ENCODE measurements at places on chromosomes 16 and 17. TPM values are rescaled to one million over a fixed set of nuclear protein-coding genes. Genes with fewer than 3 reads are reported as not detected.

Gene ZFHX3
- 11.7 TPM for total RNA-seq

Gene ADAD2
- total RNA-seq: not detected

Gene NACA2
- not detected for total RNA-seq

Gene SULT1A2
- total RNA-seq: not detected

Gene CLEC18A
- 0.65 TPM for total RNA-seq

Gene FBXL19
- 18.6 TPM for total RNA-seq

Gene ENKD1
- total RNA-seq: 20.8 TPM

Gene PIP4K2B
- 81.0 TPM for total RNA-seq

Gene CDH3
- total RNA-seq: 1.3 TPM

Gene VASN
- total RNA-seq: 228 TPM

Gene ENPP7
- not detected for total RNA-seq

Gene KRTAP4-5
- total RNA-seq: not detected

Gene TBC1D28
- total RNA-seq: not detected

Gene SSTR5
- not detected for total RNA-seq

Gene TMEM238L
- total RNA-seq: not detected

Gene FBXW10
- total RNA-seq: 0.24 TPM

Gene CCL18
- not detected for total RNA-seq

Gene ESRP2
- total RNA-seq: 0.12 TPM

Gene PRAC2
- not detected for total RNA-seq

Gene HBA1
- not detected for total RNA-seq

Gene UNC13D
- total RNA-seq: 0.97 TPM

Gene C1QTNF8
- not detected for total RNA-seq

Gene KCTD19
- total RNA-seq: not detected

Gene DHX38
- total RNA-seq: 50.8 TPM

Gene LDAF1
- total RNA-seq: 55.0 TPM
